ENCODE measurements at places on chromosomes 6 and 20.

GRCh38 chr6:139030228-139030963 is 1.9 kb downstream of the ABRACL start:
- ATAC-seq: no peak

- ATAC-seq: no peak
Measured at GRCh38 chr6:36056178-36056577, 28.6 kb downstream of the MAPK14 start.

DNA sequence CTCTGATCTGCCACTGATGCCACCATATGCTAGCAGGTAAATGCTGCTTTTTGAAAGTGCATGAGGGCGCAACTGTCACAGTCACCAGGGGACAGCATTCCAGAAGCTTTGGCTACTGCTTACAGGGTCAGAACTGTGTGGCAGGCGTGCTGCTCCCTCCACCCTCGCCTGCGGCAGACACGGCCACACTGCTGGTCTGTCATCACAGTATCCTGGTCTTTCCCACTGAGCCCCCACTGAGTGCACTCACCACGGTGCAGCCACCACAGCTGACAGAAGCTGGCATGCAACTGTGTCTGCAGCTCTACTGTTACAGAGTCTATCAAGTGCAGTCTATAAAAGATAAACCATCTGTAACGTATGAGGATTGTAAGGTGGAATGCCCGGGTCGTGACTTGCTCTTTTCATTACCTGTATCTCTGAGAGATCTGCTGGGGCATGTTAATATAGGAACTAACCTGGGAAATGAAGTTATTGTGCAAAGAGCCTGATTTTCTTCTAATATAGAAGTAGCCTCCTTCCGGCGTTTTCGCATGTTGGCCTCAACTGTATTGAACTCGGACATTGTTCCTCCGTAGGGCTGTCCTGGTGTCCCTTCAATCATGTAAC is 24.5 kb downstream of the GCLC start:
- ATAC-seq: no peak

GRCh38 chr6:147595961-147596360 is 87.5 kb downstream of the SAMD5 start:
- ATAC-seq: no peak

- ATAC-seq: no peak
Measured at GRCh38 chr6:1995636-1996035, 249.8 kb downstream of the GMDS start.

DNA sequence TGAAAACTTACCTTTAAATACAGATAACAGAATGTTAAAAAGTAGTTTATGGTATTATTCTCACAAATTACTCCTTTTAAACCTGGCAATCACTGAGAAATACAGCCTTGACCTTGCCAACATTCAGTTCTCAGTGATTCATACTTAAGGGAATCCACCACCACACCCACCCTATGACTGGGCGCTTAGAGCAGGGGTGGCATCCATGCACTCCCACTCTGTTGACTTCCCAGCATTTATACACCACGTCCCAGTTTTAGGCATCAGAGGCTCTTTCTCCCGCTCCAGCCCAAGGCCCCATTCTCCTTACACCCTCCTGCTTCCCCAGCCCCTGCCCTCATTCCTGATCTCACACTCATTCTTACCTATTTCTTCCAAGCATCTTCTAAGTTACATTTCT is 16.3 kb downstream of the TRAF3IP2 start:
- peak; percentile 63 for ATAC-seq

- ATAC-seq: no peak
Measured at GRCh38 chr6:44806656-44807055, 419.1 kb downstream of the CDC5L start.

Measured in activated CD4-positive, CD25-positive, alpha-beta regulatory T cell treated with anti-CD3 and anti-CD28 coated beads, Interleukin-2, amount 50 U/mL, for 24 hours (primary cell).